ENCODE measurements at places on chromosomes 3 and 15.

DNA sequence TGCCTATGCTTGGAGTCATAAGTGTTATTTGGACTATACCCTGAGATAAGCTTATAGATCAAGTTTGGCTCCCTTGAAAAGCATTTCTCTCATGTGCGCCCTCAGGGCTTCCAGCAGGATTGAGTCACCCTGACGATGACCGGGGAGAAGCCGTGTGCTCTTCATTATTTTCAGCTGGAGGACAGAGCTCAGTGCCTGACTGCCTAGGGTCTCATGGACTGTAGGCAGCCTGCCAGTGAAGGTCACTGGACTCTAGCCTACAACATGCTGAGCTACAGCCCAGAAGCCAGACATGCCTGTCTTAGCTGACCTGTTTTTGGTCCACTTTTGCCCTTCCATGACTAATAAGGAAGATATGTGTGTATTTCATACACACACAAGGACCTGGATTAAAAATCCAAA, 31.6 kb upstream of the NUDT16 start:
- peak; percentile 70 for DNase-seq

DNA sequence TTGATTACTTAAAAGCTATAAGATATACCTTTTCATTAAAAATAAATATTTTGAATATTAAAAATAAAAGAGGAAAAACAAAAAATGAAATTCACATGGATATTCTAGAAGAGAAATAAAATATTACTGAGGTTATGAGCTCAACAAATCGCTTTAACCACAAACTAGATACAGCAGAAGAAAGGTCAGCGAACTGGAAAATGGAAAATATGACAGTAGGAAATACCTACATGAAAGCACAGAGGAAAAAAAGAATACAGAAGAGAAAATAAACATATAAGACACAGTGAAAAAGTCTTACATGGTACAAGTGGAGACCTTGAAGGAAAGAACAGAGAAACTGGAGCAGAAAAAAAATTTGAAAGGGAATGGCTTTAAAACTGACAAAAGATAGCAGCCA, 33.2 kb downstream of the SCAPER start:
- DNase-seq = no peak

GRCh38 chr15:69748576-69749185, 296.1 kb downstream of the RPLP1 start:
- DNase-seq = peak; percentile 22

- no peak for DNase-seq
Observed at GRCh38 chr3:78242724-78243123, 1202.8 kb downstream of the ROBO2 start.

GRCh38 chr15:51752888-51753287, 1.5 kb downstream of the TMOD2 start:
- no peak for DNase-seq

DNA sequence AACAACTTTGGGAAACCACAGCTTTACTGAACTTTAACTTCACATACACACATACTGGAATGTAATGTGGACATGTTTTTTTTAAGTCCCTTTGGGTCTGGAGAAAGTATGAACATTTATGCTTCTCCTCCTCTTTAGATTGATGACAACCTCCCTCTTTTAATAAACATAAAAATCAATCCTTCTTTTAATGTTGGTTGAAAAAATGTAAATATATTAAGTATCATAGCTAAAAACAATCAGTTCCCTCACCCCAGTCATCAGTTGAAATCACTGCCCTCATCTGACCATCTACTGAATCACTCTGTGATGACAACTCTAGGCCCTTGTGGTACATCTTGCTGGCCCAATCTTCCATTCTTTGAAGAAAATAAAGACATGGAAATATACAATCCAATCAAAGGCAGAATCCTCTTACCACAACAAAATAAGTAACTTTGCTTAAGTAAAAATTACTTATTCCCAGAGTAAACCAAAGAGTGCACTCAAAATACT, 6.4 kb downstream of the AAGAB start:
- peak; percentile 42 for DNase-seq

- DNase-seq = no peak
Observed at GRCh38 chr3:121629601-121630000, 31.1 kb downstream of the HCLS1 start.

DNA sequence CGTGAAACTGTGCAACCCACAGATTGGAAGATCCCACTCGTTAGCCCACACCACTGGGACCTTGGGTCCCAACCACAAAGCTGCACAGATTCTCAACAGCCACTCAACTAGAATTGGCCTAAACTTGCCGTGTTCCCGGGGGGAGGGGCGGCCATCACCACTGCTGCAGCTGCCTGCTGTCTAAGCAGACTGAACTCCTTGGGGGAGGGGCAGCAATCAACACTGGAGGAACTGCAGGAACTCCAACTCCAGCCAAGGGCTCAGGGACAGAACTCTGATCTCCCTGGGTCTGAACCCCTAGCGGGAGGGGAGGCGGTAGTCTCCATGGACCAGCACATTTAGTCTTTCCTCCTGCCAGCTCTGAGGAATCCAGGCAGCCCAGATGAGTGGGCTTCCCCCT, 205.9 kb downstream of the RSL24D1 start:
- no peak for DNase-seq

DNA sequence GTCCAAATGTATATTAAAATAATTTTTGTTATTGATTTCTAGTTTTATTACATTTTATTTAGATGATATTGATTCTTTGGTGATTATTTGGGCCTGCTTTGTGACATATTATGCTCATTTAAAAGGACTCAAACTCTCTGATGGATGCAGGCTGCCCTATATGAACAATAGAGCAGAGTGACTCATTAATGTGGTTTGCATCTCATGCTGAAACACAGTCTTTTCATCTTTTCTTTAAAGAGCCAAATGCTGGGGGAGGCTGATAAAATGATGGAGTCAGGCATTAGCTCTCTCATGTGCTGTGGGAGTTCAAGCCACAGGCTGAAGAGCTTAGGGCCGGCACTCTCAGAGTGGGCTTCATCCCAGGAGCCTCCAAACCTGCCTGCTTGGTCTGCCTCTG, 7.2 kb downstream of the PLA1A start:
- DNase-seq = peak; percentile 34

DNA sequence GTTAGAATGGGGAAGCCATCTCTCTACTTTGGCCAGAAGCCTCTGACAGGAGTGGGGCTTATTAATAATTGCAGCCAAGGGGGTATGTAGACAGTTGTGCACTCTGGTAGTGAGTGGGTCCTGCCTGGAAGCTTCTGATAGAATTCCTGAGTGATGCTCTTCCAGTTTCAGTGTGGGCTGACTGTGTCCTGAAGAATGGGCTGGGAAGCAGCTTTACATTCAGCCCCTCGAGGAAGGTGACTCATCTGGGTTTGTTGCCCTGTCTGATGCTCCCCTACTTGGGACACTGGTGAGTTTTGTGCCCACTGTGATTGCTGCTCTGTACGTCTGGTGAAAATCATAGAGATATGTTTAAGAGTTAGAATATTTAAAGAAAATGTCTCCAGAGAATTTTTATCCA, 444.7 kb upstream of the RBMS3 start:
- no peak for DNase-seq

DNA sequence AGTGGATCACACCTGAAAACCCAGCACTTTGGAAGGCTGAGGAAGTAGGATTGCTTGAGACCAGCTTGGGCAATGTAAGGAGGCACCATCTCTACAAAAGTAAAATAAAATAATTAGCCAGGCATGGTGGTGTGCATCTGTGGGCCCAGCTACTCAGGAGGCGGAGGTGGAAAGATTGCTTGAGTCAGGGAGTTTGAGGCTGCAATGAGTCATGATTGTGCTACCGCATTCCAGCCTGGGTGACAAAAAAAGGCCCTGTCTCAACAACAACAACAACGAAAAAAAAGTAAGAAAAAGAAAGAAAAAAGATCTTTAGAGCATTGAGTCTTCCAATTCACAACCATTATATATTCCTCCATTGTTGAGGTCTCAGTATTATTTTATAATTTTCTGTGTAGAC, 192.4 kb upstream of the DPH6 start:
- DNase-seq = peak; percentile 42

DNA sequence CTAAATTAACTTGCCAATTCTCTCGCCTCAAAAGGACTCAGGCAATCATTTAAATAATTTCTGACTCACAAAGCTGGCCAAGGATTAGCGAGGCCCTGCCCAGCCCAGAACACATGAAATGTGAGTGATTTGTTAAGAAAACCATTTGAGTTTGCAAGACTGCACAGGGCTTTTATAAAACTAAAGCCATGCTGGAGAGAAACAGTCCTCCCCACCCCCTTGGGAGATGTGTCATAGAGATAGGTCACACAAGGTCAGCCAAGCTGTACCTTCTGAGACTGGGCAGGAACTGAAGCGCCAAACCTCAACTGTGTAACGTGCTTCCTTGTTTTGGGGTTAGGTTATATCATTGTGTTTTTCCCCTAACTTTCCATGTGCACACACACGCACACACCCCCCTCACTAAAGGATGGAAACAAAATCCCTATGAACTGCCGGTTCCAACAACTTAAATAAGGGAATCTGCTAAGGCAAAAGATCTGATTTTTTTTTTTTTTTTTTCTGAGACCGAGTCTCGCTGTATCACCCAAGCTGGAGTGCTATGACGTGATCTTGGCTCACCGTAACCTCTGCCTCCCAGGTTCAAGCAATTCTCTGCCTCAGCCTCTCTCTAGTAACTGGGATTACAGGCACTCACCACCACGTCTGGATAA, 8.1 kb downstream of the SPATA12 start:
- peak; percentile 92 for DNase-seq

DNA sequence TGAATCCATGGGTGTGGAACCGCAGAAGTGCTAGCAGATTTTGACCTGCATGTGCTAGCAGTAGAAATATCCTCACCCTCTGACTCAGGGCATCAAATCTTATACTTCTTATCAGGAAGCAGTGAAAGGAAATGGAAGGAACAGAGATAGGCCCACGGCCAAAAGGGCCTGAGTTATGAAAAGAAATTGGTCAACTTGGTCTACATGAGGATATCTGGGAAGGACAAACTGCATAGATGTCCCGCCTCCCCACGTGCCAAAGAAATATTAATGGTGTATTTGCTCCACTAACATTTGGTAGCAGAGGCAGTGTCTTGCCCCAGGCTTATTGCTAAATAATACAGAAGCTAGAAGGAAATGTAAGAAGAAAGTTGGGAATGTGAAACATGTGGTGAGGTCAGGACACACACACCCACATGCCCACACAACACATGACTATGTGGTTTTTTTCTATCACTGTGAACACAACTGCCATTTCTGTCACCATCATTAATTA, 93.6 kb upstream of the COL8A1 start:
- DNase-seq = peak; percentile 89

DNA sequence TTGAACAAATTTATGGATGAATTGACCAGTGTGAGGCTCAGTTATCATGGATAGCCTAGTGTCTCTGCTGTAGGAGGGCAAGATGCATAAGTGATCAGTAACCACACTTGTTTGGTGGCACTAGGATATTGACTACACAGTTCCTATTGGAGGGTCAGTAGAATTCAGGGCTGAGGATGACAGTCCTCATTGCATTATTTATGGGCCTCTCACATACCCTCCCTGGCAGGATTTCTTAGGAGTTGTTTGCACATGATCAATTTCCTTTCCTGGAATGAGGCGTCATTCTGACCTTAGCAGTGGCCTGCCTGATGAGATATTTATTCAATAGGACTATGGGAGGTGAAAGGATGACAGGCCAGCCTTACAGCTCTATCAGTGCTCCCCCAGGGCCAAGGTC, 125.1 kb upstream of the AGBL1 start:
- DNase-seq = no peak

Data from AG10803 (cell line).